COLO829 (cell line): ENCODE measurements at places on chromosomes 5 and 9.

DNA sequence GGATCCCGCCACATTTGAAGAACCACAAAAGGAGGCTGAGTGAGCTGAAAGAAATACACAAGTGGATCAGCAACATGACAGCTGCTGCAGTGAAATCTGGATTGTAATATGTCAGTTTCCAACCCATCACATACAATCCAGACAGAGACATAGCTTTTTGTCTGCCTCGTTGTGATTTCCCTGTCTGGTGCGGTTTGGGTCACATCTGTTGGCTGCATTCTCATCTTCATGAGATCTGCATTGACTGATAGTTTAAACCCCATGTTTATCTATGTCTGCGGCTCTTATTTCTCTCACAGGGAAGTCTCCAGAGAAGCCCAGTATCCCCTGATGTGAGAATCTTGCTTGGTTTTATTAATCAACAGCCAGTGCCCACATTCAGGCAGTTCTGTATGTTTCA is 403.1 kb upstream of the ZNF608 start:
- DNase-seq = no peak

- DNase-seq = no peak
Observed at GRCh38 chr9:29981013-29981412, 2403.4 kb upstream of the ACO1 start.

GRCh38 chr5:65955746-65956145 is 29.4 kb downstream of the ERBIN start:
- peak; percentile 25 for DNase-seq

- no peak for DNase-seq
Observed at GRCh38 chr9:137745541-137745991, 126.8 kb downstream of the EHMT1 start.

GRCh38 chr5:132259069-132259851 is 1.8 kb downstream of the PDLIM4 start:
- DNase-seq = no peak

- DNase-seq = no peak
Observed at GRCh38 chr9:71177901-71178300, 56.5 kb upstream of the TRPM3 start.

GRCh38 chr5:94916619-94917018 is 298.1 kb downstream of the SLF1 start:
- no peak for DNase-seq

- no peak for DNase-seq
Observed at GRCh38 chr9:96217294-96217707, 84.7 kb downstream of the HSD17B3 start.

DNA sequence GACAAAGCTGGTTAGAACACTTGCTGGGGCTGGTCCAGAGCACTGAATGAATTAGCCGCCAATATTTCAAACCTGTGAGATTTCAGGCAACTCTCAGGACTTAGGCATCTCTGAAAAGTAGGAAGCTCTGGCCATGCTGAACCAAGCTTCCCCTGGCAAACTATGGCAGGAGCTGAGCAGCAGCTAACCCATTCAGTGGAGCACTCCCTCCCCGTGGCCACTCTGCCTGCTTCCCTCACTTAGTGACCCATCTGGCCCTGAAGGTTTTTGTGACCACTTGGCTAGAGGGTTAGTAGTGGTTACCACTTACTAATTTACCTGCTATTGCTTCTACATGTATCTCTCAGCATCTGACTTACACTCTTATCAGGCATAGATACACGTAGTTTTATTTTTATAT is 25.5 kb downstream of the FOXI1 start:
- no peak for DNase-seq

- DNase-seq = no peak
Observed at GRCh38 chr5:136766456-136766855, 401.1 kb upstream of the TRPC7 start.

DNA sequence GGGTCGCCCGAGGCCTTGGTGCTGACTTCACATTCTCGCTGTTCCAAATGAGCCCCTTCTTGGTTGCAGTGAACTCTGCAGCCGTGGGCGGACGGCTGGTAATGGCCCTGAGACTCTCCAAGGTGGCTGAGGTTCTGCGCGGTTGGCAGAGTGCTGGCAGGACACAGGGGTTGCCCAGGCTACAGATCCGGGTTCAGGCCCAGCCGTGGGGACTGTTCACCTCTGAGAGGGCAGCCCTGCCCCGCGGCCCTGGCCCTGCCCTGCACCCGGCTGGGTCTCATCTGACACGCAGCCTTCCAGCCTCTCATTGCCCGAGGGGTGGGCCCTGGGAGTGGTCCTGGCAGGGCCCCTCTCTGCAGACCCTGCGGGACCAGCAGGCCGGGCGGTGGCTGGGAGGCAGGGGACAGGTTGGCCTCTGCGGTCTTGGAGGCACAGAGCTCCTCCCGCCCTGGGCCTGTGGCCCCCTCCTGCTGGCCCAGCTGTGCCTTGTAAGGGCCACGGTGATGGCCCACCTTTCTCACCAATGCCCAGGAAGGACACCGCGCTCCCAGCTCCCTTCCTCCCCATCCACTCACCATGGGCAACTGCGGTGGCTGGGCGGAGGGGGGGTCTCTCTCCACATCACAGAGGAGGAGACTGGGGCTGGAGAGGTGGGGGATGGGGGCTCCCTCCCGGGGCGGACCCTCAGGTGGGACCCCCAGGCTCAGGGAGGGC is 51.6 kb downstream of the AHRR start:
- DNase-seq = no peak

DNA sequence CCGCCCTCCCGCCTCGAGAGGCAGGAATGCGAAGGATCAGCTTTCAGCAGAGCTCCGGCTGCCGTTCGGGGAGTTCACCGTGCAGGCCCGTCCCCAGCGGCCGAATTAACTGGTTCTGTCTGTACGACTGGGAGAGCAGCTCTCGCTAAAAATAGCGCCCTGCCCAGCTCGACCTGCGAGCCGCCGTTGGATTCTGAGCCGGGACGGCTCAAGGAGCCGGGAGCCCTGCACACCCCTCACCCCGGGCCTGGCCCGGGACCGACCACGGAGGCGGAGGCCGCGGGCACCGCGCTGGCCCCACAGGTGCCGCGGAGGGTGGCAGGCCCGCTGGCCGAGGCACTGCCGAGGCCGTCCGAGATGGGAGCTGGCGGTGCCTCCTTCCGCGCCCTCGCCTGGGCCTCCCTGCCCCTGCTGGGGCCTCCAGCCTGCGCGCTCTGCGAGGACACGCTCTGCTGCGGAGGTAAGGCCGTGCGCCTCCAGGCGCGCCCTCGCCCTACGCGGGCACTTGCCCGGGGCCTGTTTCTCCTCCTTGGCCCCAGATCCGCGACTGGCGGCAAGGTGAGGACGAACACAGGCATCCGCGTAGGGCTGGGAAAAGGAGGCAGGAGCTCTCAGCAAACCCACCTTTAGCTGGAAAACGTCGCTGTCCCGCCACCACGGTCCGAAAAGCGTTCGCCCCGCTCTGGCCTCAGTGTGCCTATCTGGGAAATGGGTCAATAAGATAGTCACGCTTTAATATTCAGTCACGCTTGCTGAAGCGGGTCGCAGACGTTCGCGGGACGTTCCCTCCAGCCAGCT is 53.1 kb upstream of the DAB2IP start:
- DNase-seq = no peak

DNA sequence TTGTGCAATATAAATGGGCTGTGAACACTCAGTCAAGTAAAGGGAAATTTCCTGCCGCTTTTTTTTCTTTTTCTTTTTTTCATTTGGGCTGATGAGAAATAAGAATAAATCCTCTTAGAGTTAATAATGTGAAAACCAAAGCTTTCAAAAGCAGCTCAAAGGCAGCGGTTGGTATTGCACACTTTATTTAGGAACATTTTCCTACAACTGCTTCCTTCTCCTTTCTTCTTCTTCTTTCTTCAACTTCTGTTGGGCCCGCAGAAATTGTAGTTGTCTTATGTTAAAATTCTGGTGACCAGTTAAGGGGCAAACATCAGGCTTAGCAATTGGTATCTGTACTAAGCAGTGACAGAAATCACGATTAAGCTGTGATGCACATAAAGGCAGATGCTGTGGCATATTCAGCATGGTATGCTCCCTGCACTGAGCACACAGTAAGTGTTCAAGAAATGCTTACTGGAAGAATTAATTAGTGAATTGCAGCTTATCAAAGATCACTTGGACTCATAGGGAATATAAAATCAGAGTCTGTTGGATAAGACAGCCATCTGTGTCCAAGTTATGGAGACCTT is 85.4 kb downstream of the ANKRD55 start:
- DNase-seq = no peak

- DNase-seq = no peak
Observed at GRCh38 chr9:131666029-131666428, 73.8 kb downstream of the RAPGEF1 start.

GRCh38 chr9:33158843-33159776 is 8.0 kb downstream of the B4GALT1 start:
- DNase-seq = no peak

DNA sequence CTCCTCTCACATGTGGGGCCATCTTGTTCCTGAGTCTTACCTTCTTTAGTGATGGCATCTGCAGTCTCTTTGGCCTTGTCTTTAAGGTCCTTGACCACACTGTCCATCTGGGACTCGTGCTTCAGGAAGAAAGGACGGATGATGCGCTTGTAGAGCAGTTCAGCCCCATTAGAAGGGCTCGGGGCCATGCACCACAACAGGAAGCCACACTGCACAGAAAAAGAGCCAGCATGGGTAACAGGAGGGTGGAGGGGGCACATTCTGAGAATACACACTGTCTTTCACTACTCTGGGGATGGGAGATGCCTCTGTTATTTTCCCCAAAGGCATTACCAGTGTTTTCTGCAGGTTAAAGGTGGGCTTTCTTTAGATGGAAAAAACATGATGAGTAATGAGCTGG is 25.9 kb downstream of the SRP19 start:
- DNase-seq = no peak

DNA sequence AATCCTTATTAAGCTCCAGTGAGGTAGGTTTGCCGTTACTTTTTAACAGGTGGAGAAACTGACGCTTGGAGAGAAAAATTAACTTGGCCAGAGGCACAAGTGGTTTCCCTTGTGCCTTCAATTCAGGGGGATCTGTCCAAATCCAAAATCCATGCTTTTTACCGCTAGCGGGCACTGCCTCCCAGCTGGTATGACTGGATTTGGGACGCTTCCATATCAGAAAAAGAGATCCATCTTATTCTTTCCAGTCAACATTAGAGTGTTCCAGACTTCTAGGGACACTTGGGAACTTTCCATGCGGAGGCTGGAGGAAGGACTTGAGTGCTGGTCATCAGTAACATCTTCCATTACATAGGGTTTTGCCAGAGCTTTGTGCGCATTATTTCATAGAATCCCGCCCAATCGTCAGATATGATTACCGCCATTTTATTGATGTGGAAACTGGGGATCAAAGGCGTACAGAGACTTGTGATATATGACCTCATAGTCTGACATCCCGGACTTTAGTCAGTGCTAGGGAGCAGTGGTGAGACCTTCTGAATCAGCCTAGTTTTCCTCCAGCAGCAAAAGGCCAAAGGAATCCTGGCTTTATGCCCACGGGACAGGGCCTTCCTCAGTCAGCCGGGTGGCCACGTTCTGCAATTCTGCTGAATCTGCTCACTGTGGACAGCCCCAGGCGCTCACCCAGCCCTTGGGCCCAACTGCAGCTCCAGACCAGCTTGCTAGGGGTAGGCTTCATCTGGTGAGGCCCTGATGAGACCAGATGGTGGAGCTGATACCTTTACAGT is 1.1 kb upstream of the GNPDA1 start:
- no peak for DNase-seq

DNA sequence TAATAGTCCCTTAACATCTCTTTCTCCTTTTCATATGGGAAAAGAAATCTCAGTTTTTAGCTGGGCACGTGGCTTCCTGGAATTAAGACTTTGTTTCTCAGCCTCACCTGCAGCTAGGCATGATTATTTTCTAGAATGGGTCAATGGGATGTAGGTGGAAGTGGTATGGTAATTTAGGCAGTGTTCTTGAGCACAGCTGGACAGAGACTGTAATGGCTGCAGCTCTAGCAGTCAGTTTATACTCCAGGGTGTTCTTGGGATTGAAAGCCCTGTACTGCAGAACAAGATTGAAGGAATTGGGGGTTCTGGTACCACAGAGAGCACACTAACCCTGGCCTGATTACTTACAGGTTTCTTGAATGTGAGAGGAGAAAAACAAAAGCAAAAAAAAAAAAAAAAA is 455.9 kb upstream of the ZNF608 start:
- DNase-seq = no peak

DNA sequence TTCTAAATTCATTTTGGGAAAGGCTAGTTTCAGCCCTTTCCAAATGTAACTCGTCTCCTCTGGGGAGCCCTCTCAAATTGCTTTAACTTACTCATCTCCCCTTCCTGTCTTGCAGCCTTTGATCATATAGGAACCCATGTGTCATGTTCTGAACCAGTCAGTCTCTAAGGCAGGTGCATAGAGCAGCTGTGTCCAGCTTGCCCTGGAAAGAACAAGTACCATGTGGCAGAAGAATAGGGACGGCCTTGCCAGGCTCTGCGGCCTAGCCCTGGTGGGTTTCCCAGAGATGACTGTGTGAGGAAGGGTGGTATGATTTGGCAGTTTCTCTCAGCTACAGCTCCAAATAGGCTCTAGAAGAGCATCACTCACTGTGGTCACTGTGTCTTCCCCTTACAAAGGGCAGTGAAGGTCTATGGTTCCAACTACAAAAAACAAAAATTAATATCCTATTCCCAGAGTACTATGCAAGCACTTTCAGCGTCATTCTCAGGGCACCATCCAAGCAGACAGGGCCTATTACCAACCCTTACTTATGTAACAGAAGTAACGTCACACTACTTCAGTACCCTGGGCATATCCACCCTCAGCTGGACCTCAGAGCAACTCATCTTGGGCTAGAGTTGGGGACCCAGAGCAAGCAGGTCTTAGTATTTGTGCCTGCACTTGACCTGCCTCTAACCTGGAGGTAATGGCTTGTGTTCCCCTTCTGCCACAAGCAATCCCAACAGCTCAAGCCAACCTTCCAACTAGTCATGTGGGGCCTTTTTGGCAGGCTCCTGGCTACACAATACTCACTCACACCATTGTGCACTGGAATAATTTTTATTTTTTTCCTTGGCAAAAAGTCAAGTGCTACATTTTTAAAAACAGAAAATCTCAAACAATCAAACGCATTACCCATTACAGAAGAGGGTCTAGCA is 37.2 kb upstream of the UBAP2 start:
- DNase-seq = no peak

DNA sequence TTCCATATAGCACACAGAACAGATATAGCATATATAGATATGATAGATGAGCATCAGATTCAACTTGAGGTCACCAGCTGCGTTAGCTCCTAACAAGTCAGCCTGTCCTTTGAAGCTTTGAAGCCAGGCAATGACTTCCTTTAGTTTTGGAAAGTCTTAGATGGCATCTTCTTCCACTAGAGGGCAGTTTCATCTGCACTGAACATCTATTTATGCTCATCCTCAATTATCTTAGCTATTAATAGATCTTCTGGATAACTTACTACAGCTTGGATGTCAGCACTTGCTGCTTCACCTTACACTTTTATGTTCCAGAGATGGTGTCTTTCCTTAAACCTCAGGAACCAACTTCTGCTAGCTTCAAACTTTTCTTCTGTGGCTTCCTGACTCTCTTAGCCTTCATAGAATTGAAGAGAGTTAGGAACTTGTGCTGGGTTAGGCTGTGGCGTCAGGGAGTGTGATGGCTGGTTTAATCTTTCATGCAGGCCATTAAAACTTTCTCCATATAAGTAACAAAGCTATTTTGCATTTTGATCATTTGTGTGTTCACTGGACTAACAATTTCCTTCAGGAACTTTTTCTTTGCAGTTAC is 1401.4 kb downstream of the EFNA5 start:
- peak; percentile 6 for DNase-seq
